Skin of body (tissue), 3 donors: ENCODE measurements at places on chromosomes 5 and 9.
A peak's percentile ranks its signal among the peaks of the same experiment; 100 is the strongest.

DNA sequence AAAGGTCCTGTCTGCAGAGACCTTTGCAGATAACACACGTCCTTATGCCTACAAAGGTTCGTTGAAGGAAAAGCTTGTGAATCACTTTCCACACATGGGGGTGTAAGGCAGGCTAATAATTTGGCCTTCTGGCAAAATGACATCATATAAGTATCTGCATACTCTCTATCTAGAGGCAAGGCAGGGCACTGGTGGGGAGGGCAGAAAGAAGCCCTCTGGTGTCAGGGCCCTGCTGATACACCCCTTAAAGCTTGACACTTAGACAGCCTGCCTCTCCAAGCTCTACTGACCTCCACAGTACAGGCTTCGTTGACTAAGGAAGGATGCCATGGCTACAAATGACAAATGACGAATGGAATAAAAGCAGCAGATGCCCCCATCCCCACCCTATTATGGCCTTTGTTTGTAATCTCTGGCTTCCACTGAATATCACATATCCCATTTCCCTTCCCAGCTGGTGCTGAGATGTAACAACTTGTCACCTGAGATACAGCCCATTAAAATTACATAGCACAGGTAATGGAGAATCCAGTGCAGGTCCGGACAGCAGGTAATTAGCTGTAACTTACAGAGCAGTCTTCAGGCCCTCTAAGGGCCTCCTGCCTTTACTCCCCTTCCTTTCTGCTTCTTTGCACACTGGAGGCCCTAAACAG lies 76.9 kb upstream of the IFNK start:
- no peak for DNase-seq

- DNase-seq, result no peak
Measured at GRCh38 chr5:131974956-131975726, 29.7 kb upstream of the MEIKIN start.

DNA sequence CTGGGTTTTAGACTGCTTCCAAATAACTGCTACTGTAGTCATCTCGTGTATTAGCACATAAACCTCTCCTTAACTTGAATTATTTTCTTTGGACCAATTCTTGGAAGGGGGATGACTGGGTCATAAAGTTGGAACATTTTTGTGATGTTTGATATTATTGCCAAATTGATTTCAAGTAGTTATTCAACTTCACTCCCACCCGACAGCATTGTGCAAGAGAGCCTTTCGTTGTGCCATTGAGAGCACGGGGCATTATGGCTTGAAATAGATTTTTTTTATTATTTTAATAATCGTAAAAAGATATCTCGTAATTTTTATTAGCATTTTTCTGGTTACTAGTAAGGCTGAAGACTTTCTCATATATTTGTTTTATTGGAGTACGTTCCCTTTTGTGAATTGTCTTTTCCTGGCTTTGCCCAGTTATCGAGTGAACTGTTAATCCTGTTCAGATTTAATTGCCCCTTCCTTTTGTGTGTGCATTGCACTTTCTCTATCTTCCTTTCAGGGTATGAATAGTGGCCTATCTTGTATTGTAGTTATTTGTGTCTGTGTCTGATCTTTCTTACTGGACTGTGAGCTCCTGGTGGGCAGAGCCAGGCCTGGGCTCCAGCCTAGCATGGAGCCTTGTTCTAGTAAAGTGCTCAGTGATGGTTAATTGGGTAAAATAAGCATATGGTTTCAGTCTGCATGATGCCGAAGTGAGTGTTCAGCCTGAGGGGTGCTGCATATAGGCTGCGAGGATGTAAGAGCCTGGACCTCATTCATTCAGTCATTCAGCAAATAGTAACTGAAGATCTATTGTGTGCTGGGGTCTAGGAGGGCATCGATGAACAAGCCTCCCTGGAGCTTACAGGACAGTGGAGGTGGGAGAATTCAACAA lies 93.5 kb upstream of the SHB start:
- DNase-seq, result no peak

DNA sequence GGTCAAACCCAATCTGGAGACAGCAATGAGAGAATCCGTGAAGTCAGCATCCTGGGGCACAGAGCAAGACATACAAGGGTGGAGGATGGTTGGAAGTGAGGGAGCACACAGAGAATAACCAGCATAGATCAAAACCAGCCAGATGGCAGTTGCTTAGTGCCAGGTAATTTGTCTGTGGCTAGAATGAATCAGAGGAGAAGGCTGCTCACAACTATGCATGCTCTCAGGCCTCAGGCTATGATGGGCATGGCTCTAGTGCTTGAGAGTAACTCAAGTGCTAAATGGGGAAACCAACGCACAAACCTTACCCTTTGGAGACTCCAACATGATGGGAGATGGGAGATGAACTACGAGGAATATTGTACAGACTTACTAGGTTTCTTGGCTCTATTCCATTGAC lies 160.8 kb downstream of the DMRT2 start:
- DNase-seq, result no peak

DNA sequence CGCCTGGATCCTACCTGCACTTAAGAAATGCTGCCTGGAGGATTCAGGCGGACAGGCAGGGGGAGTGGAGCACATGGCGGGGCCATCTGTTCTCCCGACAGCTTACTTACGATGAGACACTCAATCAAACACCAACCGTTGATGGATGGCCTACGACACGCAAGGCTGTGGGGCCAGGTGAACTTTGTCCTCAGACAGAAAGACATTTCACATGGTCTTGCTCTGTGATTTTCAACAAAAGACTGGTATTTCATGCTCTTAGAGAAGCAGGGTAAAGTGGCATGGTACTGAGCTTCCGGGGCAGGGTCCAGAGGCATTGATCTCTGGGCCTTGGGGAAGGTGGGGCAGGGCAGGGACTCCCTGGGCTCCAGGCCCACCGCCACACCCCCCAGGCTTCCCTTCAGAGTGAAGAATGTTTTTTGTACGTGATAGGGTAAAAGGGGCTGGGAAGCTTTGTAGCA lies 9.1 kb upstream of the OLFM1 start:
- no peak for DNase-seq

- no peak for DNase-seq
Measured at GRCh38 chr5:36462295-36463021, 143.9 kb upstream of the SLC1A3 start.

- DNase-seq, result peak; percentile 32
Measured at GRCh38 chr9:86604741-86605140, 250.5 kb upstream of the TUT7 start.

DNA sequence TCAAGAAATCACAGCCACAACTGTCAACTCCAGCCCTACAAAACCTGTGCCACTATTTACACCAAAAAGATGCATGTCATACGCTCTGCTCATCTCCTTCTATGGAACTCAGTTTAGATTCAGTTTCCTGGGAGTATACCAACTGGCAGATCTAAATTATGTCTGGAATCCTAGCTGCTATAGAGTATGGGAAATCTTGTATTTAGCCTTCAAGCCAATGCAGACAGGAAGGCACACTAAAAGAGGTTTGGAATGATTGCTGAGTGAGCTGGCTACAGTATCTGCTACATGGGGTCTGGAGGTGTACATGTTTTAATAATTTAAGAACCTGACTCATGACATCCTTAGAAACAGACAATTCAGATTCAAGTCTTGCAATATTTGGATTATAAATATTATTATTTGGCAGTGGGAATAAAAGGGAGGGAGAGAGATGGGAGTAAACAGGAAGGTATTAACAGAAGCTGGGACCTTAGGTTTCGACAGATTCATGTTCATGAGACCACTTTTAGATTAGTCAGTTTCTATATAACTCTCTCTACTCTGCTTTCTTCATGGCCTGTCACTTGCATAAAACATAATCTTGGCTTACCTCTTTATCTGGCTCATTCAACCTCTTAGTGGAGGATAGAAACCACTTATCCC lies 178.8 kb upstream of the HAPLN1 start:
- no peak for DNase-seq

- no peak for DNase-seq
Measured at GRCh38 chr9:137218754-137219271, 3.2 kb downstream of the RNF208 start.

GRCh38 chr5:160315968-160316367 lies 3.6 kb upstream of the CCNJL start:
- no peak for DNase-seq

DNA sequence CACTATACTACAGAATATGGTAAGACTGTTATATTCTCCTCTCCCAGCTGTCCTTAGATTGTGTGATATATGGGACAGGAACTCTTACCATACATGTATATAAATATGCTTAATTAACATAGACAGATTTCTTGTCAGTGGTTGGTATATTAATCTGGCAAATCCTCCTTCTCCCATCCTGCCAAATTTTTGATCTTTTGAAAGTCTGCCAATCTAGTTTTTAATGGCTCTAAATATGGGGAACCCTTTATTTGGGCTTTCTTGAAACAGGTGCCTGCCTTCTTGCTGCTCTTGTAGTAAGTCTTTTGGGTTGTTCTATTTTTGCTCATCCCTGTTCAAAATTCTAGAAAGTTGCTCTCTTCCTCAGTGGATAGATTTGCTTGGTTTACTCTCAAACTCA lies 63.5 kb downstream of the SPATA31D1 start:
- DNase-seq, result no peak

GRCh38 chr9:98538626-98539031 lies 170.1 kb downstream of the GABBR2 start:
- no peak for DNase-seq

- DNase-seq, result no peak
Measured at GRCh38 chr5:149610589-149611255, 29.4 kb downstream of the ARHGEF37 start.

DNA sequence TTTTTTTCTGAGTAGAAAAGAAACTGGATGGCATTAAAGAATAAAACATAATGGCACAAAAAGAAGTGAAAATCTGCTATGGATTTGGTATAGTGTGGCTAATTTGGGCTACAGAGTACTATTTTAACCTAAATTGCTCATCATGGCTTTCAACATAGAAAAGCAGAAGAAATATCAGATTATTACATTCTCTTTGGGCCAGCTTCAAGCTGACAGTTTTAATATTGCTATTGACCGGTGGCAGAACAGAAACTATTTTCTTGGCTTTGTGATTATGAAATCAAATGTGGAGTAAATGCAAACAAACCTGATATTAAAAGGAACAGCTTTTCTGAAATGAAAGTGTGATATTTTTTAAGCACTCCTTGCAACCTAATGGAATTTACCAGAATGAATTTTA lies 301.5 kb downstream of the EPB41L4A start:
- DNase-seq, result no peak

- DNase-seq, result no peak
Measured at GRCh38 chr5:59257488-59258400, 635.8 kb downstream of the PDE4D start.

GRCh38 chr5:132487095-132487428 lies 3.5 kb downstream of the IRF1 start:
- DNase-seq, result no peak

DNA sequence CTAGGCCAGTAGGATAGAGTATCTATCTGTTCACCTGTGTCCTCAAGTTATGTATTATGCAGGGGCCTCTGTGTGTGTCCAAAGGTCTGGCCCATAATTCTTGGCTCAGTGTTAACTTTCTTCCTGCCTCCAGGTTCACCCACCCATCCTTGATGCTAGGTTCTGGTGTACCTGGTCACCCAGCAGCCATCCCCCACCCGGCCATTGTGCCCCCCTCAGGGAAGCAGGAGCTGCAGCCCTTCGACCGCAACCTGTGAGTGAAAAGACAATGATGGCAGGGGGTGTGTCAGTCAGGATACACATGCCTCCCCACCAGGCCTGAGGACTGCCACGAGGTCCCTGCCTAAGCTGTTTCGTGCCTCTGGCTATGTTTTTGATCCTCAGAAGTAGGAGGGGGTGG lies 27.6 kb downstream of the TCF7 start:
- DNase-seq, result no peak

- no peak for DNase-seq
Measured at GRCh38 chr9:109143881-109144562, 23.0 kb downstream of the FRRS1L start.

GRCh38 chr5:99037668-99038067 lies 108.9 kb upstream of the CHD1 start:
- DNase-seq, result no peak

DNA sequence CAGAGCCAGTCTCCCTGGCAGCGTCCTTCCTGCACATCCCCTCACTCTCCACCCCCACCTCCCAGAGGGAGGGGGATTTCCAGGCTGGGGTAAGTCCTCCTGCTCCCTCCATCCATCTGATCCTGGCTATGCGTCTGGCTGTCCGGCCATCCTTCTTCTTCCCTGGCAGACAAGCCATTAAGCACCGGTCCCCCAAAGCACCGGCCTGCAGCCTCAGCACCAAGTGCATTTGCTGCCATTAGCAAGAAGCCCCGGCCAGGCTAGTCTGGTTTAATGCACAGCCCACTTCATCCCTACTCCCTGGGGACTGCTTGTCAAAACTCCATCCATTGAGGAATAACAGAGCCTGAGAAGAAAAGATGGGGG lies 208.7 kb upstream of the IER5L start:
- DNase-seq, result no peak
